Activated T-helper 1 cell treated with anti-CD3 and anti-CD28 coated beads, Interleukin-12 subunit alpha, Interleukin-12 subunit beta, Interleukin-2, Interleukin-4 antibody, amounts not matched to agents 30 ng/mL and 10 ng/mL and 1 ng/mL, durations not matched to agents 14 hours and 24 hours and 36 hours (primary cell): ENCODE measurements at places on chromosomes 11 and 22. TPM values are rescaled to one million over a fixed set of nuclear protein-coding genes. Genes with fewer than 3 reads are reported as not detected.

Gene GGTLC3
- not detected in 2 replicates for total RNA-seq

DNA sequence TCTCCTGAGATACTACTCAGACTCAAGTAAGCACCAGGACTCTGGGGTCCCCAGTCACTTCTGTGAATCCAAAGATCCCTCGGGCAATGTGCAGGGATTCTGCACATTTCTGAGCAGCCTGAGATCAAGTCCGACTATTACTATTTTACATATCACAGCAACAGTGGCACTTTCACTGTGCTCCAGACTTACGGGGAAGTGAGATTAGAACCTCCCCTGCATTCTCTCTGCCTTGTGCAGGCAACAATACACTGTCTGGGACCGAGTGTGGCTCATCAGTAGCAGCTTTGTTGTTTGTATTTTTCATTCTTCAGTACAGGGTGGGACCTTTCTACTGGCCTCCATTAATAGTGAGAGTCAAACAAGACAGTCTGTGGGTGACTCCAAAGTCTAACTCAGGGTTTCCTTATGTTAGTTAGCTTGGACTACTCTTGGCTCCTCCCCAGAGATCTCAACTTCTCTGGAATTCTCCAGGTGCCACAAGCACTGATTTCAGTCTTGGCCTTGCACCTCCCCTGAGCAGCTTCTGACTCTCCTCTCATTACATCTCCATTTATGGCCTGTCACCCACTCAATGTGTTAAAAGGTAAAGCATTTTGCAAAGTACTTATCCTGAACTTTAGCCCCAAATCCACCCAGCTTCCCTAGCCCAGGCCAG, 76.2 kb upstream of the TOP3B start:
- no peak overlapping the region for H3K4me3 ChIP-seq
- DNase-seq: no peak
- H3K27ac ChIP-seq: no peak overlapping the region
- peaks cover 17% of the 10 kb centered on the region for H3K27me3 ChIP-seq

Gene GGTLC2
- not detected in 2 replicates for total RNA-seq

Gene CBLIF
- not detected in 2 replicates for total RNA-seq

- H3K36me3 ChIP-seq: peaks cover 30% of the 10 kb centered on the region
- H3K4me1 ChIP-seq: peaks cover 57% of the 10 kb centered on the region
- no peak for DNase-seq
- H3K27ac ChIP-seq: peak overlapping the region; percentile 24
Observed at GRCh38 chr11:83054001-83054400, 17.7 kb downstream of the RAB30 start.

DNA sequence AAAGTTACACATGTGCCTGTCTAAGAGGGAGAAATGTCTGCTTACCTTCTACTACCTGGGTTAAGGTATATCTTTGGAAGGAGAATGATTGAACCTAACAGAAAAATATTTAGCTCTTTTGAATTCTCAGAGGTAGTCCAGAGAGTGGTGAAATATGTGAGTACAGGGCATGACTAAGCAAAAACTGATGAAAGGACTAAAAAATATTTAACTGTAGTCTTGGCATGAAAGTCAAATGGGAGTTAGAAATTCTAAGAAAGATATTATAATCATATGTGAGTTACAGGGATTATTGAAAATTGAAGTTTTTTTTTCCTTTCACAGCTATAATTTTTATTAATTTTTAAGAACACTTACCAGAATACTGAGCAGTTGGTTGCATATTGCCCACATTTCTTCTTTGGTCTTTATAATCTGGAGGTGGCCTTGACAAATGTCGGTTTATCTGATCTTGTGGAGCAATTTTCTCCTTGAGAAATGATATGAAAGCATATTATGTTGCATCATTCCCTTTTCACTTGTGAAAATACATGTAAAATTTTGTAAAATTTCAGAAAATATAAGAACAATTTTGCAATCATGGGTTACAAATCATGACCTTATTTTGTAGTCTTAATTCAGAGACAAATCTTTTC, 61.4 kb upstream of the MTMR2 start:
- no peak overlapping the region for H3K4me3 ChIP-seq
- peaks cover under 1% of the 10 kb centered on the region for H3K4me1 ChIP-seq
- no peak for DNase-seq
- H3K36me3 ChIP-seq: peaks cover 16% of the 10 kb centered on the region
- no peaks in the 10 kb centered on the region for H3K27me3 ChIP-seq
- no peak overlapping the region for H3K27ac ChIP-seq

GRCh38 chr11:96607864-96608558, 218.2 kb downstream of the JRKL start:
- H3K4me3 ChIP-seq: no peak overlapping the region
- H3K27me3 ChIP-seq: no peaks in the 10 kb centered on the region
- no peaks in the 10 kb centered on the region for H3K36me3 ChIP-seq
- H3K4me1 ChIP-seq: no peaks in the 10 kb centered on the region
- H3K27ac ChIP-seq: no peak overlapping the region

- no peak overlapping the region for H3K4me3 ChIP-seq
- H3K4me1 ChIP-seq: peaks cover 19% of the 10 kb centered on the region
- peaks cover 63% of the 10 kb centered on the region for H3K27me3 ChIP-seq
- no peak overlapping the region for H3K27ac ChIP-seq
Observed at GRCh38 chr11:62928011-62928410, 6.8 kb upstream of the CHRM1 start.

- no peak overlapping the region for H3K4me3 ChIP-seq
- DNase-seq: no peak
- H3K4me1 ChIP-seq: peaks cover 20% of the 10 kb centered on the region
- H3K36me3 ChIP-seq: peaks cover 17% of the 10 kb centered on the region
- H3K27me3 ChIP-seq: no peaks in the 10 kb centered on the region
- no peak overlapping the region for H3K27ac ChIP-seq
Observed at GRCh38 chr22:46224044-46224897, 25.8 kb downstream of the CDPF1 start.

GRCh38 chr11:19419021-19419750, 178.4 kb upstream of the E2F8 start:
- H3K4me1 ChIP-seq: no peaks in the 10 kb centered on the region
- H3K27ac ChIP-seq: no peak overlapping the region

DNA sequence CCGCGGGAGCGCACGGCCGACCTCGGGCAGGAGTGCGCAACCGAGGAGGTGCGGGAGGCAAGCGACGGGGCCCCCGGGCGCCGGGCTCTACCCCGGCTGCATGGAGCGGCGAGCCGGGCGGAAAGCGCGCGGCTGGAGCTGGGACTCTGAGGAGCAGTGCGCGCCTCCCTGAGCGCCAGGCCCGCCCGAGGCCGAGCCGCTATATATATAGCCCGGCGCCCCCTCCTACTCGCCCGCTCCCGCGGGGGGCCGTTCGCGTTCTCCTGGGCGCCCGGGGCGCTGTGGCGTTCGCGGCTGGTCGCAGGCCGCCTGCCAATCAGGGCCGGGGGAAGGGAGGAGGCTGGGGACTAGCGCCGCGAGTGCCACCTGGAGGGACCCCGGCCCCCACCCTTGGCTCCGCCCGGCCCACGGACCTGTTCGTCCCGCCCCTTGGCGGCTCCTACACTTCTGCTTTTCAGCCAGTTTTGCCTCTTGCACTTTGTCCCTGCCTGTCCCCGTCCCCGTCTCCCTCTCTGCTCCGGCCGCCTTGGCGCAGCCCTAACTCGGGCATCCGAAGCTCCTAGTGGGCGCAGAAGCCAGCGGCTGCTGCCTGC, at the start of gene FGF4:
Gene FGF4 (minus strand): TSS at position 179 of the 593 bp plus-strand sequence. CDS start 257 bp downstream, outside the sequence.
- no peak within 1 kb of the TSS for H3K27ac ChIP-seq
- DNase-seq: no peak
- H3K4me3 ChIP-seq: no peak within 1 kb of the TSS
- no peaks in the 10 kb centered on the region for H3K36me3 ChIP-seq
- no peaks in the 10 kb centered on the region for H3K4me1 ChIP-seq

Gene MIOX
- 0.29 TPM in 1 of 2 replicates, not detected in the other for total RNA-seq

- DNase-seq: no peak
- H3K4me1 ChIP-seq: peaks cover 49% of the 10 kb centered on the region
- H3K4me3 ChIP-seq: no peak overlapping the region
- H3K27me3 ChIP-seq: no peaks in the 10 kb centered on the region
- H3K27ac ChIP-seq: no peak overlapping the region
Observed at GRCh38 chr11:14418801-14419417, 59.9 kb upstream of the RRAS2 start.

DNA sequence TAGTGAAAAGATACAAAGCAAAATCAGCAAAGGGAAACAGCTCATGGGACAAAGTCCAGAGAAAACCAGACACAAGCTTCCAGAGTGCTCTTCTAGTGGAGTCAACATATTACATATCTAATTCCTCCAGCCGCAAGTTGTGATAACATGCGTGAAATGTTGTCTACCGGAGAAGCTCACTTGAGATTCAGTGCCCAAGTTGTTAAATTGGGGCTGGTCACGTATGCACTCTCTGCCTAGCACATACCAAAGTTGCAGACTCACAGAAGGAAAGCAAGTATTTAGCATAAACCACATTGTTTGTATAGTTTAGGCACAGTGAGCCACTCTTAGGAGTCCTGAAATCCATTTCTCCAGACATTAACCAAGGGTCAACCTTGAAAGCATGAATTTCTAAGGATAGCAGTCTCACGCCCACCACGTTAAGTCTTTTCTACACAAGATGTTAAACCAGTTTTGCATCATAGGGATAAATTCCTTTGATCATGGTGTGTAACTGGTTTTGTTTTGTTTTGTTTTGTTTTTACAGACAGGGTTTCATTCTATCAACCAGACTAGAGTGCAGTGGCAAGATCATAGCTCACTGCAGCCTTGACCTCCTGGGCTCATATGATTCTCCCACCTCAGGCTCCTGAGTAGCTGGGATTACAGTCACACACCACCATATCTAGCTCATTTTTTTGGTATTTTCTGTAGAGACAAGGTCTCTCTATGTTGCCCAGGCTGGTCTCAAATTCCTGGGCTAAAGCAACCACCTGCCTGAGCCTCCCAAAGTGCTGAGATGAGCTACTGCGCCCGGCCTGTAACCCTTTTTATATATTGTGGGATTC, 39.5 kb upstream of the EP300 start:
- no peak for DNase-seq
- no peak overlapping the region for H3K27ac ChIP-seq
- no peak overlapping the region for H3K4me3 ChIP-seq
- no peaks in the 10 kb centered on the region for H3K36me3 ChIP-seq
- H3K4me1 ChIP-seq: peaks cover 7% of the 10 kb centered on the region

Gene PPP2R5B
- 7.3 and 14.0 TPM in 2 replicates for total RNA-seq

DNA sequence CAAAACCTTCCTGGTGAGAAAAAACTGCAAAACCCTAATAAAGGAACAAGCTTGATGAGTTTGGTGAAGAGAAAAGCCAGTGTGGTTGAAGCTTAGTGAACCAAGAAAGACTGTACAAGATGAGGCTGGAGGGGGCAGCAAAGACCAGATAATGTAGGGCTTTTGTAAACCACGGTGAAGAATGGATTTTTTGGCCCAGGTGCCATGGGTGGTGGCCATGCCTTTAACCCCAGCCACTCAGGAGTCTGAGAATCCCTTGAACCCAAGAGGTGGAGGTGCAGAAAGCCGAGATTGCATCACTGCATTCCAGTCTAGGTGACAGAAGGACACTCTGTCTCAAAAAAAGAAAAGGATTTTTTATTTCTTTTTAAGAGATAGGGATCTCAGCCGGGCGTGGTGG, 5.0 kb upstream of the ZDHHC5 start:
- no peak for DNase-seq
- H3K4me3 ChIP-seq: no peak overlapping the region
- H3K27me3 ChIP-seq: no peaks in the 10 kb centered on the region
- H3K4me1 ChIP-seq: peaks cover 20% of the 10 kb centered on the region
- H3K27ac ChIP-seq: no peak overlapping the region
